ENCODE measurements at places on chromosomes 7 and 10.

DNA sequence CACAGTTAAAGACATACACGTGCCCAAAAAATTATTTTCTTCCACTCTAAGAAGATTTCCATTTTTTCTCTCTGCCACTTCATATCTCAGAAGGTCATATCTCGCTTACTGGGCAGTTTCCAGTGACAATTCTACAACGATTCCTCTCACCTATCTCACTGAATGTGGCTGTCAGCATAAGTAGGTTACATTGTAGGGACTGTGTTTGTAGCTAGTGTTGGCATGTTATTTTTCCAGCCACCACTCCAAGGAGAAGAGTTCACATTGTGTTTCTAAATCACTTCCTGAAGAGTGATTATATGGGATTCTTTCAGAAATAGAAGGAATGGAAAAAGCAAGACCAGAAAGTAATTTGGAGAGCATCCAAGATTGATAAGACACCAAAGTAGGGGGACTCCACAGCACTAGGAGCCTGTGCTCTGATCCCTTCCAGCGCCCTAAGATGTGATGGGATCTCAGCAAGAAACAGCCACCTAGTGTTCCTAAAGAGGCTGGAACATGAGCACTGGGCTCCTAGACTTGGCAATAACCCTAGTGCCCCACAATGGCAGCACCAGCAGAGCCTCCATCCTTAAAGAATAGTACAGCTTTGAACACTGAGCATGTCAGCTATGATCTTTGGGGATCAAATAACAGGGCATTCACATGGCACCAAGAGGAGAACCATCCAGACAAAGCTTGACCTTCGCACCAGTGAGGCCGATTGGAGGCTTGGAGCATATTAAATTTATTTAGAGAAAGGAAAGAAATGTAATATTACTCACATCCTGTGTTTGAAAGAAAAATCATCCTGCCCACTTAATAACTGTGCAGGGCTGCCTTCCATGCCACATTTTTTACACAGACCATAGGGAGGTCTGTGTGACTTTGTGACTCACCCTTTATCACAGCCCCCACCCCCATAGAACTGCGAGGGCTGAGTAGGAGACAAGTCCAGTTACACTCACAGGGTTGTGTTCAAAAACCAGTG lies 51.8 kb downstream of the CAV1 start:
- DNase-seq, result peak; percentile 93

GRCh38 chr7:154848464-154848863 lies 154.5 kb downstream of the PAXIP1 start:
- DNase-seq, result no peak

DNA sequence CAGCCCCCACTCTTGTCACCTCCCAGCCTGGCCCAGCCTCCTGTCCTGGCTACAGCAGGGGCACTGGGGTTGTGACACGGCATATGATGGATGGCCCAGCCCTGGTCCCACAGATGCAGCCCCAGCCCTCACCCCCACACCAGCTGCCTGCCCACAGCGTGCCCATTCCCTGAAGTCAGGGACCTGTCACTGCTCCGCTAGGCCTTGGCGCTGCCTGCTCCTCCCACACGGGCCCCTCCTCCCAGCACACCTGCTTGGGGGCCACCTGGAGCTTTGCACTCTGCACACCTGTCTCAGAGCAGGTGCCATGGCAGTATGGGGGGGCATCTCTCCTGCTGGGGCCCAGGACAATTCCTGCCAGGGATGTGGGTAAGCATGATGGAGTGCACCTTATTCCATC lies 3.5 kb downstream of the GCK start:
- no peak for DNase-seq

- DNase-seq, result no peak
These were observed 16.0 kb upstream of the SLC18A2 start for GRCh38 chr10:117224881-117225280.

- no peak for DNase-seq
These were observed 199.5 kb downstream of the GFRA1 start for GRCh38 chr10:116073510-116073909.

- no peak for DNase-seq
These were observed 43.4 kb downstream of the IGF2BP3 start for GRCh38 chr7:23426876-23427275.

DNA sequence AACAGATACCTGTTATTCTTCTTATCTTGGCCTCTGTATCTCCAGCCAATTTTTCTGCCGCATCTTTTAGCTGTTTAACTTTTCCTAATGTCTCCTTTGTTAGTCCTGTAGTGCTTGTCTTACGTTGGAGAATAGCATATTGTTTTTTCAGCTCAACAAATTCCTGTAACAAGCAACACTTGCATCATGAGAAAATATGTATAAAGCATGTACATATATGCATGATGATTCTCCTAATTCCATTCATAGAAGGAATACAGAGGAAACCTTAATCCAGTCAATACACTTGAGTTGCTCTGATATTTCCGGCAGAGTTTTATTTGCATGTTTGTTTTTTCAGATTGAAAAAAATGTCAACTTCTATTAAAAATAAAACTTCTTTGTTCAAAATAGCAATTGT lies 26.1 kb upstream of the LAMB1 start:
- DNase-seq, result no peak

GRCh38 chr7:21253740-21254687 lies 173.9 kb upstream of the SP4 start:
- DNase-seq, result peak; percentile 54

DNA sequence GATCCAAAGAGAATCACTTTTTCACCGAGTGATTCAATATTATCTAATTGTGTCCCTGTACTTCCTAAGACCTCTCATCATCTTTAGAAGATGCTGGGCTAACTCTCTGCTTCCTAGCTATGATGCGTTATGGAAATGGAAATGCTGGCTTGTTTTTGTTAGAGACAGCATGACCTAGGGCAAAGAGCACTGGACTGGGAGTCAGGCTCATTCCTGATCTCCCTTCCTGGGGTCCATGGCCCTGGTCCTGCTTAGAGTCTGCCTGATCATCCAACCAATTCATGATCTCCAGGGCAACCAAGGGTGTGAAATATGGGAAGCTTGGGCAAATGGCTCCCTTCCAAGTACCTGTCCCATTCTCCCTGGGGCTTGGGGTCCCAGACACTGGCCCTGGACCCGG lies 136.4 kb downstream of the RGS10 start:
- no peak for DNase-seq

- DNase-seq, result no peak
These were observed 159.4 kb upstream of the BMPER start for GRCh38 chr7:33745934-33746333.

DNA sequence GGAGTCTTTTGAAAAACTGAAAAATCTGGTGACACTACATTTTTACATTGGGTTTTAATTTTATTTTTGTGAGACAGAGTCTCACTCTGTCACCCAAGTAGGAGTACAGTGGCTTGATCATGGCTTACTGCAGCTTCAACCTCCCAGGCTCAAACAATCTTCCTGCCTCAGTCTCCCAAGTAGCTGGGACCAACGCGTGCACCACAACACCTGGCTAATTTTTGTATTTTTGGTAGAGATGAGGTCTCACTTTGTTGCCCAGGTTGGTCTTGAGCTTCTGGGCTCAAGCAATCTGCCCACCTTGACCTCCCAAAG lies 11.5 kb downstream of the MPLKIP start:
- no peak for DNase-seq

GRCh38 chr10:97128039-97128492 lies 57.7 kb downstream of the SLIT1 start:
- DNase-seq, result no peak

DNA sequence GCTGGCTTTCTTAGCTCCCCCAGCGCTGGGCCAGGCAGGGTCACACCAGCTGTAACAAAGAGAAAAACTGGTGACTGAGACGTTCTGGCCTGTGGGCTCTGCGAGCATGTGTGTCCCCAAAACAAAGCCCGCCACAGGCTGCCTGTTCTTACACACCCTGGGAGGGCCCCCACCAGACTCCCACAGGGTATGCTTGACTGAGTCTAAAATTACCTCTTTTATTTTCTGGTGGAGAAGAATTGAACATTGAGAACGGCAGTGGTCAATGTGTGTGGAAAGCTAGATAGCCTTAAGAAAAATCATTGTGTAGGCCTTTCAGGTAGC lies 808 bp downstream of the C10orf71 start:
- no peak for DNase-seq

DNA sequence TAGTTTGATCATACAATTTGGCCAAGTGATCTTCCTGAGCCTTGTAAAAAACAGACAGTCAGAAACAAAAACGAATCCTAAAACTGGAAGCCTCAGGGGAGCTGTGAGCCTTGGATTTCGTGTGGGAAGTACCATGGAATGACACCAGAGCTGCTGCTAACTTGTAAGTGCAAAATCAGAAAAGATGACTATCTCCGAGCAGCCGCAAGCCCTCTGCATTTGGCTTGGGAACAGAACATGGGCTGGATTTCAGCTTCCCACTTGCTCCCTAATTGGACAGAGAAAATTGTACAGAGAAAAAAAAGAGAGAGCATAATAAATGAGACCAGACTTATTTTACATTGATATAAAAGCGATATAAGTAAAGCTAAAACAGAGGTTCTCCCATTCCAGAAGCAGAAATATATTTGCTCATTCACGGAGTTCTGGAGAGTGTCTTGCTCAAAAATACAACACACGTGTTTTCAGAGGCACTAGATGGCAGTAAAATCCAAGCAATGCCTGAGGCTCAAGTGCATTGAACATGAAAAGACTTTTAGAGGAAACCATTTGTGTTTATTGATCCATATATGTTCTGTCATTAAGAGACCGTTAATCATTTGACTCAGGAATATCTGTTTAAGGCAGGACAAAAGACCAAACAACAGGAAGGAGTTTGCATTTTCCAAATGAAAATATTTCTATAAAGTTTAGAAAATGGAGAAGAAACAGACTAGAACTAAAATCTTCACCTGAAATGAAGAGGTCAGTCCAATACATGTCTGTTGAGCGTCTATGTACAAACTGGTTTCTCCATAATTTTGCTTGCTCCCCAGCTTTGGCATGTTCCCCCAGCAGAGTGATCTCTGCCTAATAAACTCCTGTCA lies 78.3 kb upstream of the SLC26A5 start:
- DNase-seq, result peak; percentile 43

DNA sequence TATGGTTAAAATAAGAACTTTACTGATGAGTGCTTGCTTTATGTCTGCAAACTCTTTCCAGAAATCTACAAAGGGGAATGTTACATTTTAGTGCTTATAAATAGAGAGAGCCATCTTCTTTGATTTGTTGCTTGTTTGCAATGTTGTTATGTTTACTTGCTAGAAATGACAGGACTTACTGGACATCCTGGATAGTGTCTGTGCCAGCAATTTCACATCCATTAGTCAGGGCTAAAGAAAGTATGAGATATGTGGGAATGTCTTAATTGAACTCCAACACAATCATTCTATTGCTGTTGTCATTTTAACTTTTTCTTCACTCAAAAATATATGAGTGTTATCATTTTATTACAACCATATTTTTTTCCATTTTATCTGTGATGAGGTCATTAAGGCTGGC lies 453.2 kb downstream of the TNS3 start:
- DNase-seq, result no peak

DNA sequence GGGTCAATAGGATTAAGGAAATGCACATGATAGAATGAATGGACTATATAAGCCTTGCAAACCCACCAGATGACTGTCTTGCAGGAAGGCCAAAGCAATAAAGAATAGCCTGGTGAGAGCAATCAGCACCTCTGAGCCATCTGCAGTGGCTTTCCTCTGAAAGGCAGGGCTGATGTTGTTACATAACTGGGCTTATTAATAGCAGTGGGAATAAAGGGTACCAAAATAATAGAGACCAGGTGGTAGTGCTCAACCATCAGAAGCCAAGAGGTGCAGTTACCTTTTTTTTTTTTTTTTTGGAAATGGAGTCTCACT lies 16.8 kb upstream of the VPS26A start:
- DNase-seq, result no peak

DNA sequence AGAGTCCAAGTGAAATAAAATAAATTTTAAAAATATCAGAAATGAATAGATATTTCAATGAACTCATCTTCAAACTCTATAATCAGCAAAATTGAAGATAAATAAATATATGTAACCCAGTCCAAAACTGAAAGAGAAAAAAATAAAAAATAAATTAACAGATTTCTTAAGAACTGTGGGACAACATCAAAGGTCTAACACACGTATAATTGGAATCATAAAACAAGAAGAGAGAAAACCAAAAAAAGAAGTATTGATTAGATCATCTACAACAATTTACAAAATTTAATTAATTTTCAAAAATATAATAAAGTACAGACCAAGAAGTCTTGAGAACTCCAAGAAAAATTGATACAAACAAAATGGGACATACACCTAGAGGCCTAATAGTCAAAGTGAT lies 625.8 kb upstream of the SORCS1 start:
- peak; percentile 4 for DNase-seq

- DNase-seq, result no peak
These were observed 176.6 kb downstream of the CTNNA3 start for GRCh38 chr10:67519434-67519833.

DNA sequence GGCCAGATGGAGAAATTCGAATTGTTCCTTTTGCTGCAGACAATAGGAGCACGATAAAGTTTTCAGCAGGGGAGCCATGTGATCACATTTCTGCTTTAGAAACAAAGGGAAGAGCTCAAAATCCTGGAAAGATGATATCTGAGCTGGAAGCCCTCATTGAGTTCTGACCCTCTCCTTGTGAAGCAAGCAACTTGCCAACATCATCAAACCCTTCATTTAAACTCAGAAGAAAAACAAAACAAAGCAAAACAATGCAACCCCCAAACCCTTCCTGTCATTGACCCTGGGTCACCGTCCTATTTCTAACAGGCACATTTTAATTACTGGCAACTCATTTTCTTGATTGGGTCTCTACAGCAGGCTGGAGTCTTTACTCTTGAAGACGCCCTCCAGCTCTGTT lies 198.3 kb upstream of the ZNF32 start:
- no peak for DNase-seq

- DNase-seq, result no peak
These were observed 1.8 kb upstream of the CSGALNACT2 start for GRCh38 chr10:43136432-43136831.

DNA sequence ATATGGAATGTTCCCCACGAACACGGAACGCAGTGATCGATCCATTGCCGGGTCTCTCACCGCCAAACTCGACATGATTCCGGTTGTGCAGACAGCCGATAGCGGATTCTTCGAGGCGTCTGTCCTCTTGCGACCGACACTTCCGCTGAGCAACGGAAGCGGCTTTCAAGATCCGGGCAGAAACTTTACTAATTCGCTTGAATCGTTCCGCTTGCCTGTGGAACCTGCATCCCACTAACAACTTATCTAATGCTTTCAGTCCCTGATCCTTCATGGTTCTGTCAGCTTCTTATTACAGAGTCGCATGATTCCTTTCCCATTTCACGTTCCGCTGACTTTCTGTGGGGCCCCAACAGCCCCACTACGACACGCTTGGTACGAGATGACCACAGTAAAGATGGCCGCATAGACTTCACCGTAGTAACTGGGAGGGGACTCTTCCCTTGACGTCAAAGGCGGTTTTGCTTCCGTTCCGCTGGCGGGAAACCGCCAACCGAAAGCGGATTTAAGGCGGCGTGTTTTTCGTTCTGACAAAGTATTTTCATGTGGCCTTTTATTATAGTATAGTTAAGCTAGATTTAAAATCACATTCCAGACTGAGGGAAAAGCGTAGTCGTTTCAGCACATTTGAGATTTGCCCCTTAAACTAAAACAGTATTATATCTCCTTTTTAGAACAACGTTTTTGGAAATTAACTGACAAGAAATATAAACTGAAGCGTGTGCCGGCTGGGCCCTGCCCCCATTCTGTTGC lies at the start of gene CSTF2T:
TSS of gene CSTF2T (minus strand) at position 121 of the 753 bp plus-strand sequence. CDS start at position 75, 46 bp downstream.
- peak; percentile 98 for DNase-seq

- DNase-seq, result peak; percentile 98
These were observed 190.9 kb downstream of the REEP3 start for GRCh38 chr10:63711867-63712716.
